ENCODE measurements at places on chromosomes 12 and 14. TPM values are rescaled to one million over a fixed set of nuclear protein-coding genes. Genes with fewer than 3 reads are reported as not detected.

DNA sequence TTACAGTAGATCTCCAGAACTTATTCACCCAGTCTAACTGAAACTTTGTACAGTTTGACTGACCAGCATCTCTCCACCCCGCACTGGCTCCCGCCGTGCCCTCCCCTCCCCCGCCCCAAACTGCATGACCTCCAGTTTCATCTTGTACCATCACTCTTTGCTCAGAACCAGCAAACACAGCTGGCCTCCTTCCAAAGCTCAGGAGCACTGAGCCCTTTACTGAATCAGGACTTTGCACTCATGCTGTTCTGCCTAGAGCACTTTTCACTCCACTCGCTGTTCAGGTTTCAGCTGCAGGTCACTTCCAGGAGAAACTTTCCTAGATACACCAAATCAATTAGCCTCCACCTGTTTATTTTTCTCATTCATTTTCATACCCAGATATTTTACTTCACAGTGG, 455.3 kb upstream of the PDE3A start:
- no peaks in the 10 kb centered on the region for H3K27me3 ChIP-seq
- no peaks in the 10 kb centered on the region for H3K4me1 ChIP-seq
- H3K36me3 ChIP-seq: no peaks in the 10 kb centered on the region
- no peak overlapping the region for H3K27ac ChIP-seq
- DNase-seq: no peak

DNA sequence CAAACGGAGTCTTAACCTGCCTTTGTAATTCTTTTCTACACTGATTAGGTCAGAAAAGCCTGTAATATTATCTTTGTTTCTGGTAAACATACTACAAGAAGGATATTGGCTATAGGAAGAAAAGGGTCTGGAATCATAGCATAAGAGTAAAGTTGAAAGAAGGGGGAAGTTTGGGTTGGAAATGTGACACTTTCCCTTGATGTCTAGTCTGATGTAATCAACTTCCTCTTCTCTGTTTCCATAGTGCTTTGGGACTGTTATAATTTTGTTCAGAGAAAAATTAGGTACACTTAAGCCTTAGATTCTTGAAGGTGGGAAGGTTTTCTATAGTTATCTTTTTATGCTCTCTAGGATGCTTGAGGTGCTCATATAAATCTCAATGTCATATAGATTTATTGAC, 322.2 kb downstream of the AEBP2 start:
- no peaks in the 10 kb centered on the region for H3K36me3 ChIP-seq
- no peak for DNase-seq
- no peaks in the 10 kb centered on the region for H3K27me3 ChIP-seq
- H3K4me1 ChIP-seq: peaks cover 23% of the 10 kb centered on the region
- H3K4me3 ChIP-seq: no peak overlapping the region

- no peaks in the 10 kb centered on the region for H3K4me1 ChIP-seq
- no peaks in the 10 kb centered on the region for H3K36me3 ChIP-seq
- no peak overlapping the region for H3K27ac ChIP-seq
- H3K27me3 ChIP-seq: no peaks in the 10 kb centered on the region
Measured at GRCh38 chr12:111313833-111314259, 55.0 kb downstream of the PHETA1 start.

The SLC38A1 gene
- polyA plus RNA-seq: 92.0 TPM

The CLEC4D gene
- polyA plus RNA-seq: not detected
